ENCODE measurements at places on chromosomes 3 and 15. TPM values are rescaled to one million over a fixed set of nuclear protein-coding genes. Genes with fewer than 3 reads are reported as not detected.

The GOLGA8G gene
- 0.04 TPM for polyA plus RNA-seq

The GRIP2 gene
- polyA plus RNA-seq, result 1.7 TPM

The RPSA gene
- polyA plus RNA-seq, result 2,000 TPM

The RHO gene
- polyA plus RNA-seq, result not detected

- DNase-seq, result no peak
These were observed 123.9 kb downstream of the LRRK1 start for GRCh38 chr15:101043011-101043410.

DNA sequence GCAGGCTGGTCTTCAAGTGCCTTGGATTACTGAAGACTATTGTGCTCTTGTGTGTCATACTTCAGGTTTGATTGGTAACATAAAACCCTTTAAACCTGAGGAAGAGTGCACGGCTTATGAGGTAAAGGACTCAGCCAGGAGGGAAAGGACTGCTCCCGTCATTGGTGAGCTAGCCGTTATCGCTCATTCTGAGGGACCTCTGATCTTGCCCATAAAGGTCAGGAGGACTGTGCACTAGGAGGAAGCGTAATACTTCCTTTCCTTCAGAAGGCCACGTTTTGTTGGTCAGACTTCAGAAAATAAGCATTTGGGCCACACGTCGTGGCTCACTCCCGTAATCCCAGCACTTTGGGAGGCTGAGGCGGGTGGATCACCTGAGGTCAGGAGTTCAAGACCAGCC is 37.7 kb downstream of the PXK start:
- DNase-seq, result no peak

GRCh38 chr3:183782576-183783276 is 42.7 kb downstream of the MAP6D1 start:
- no peak for DNase-seq

GRCh38 chr3:194508491-194509453 is 22.0 kb upstream of the ATP13A3 start:
- no peak for DNase-seq

Measured in right lung (tissue), 10 donors.